ENCODE measurements at places on chromosomes 7 and 10.

DNA sequence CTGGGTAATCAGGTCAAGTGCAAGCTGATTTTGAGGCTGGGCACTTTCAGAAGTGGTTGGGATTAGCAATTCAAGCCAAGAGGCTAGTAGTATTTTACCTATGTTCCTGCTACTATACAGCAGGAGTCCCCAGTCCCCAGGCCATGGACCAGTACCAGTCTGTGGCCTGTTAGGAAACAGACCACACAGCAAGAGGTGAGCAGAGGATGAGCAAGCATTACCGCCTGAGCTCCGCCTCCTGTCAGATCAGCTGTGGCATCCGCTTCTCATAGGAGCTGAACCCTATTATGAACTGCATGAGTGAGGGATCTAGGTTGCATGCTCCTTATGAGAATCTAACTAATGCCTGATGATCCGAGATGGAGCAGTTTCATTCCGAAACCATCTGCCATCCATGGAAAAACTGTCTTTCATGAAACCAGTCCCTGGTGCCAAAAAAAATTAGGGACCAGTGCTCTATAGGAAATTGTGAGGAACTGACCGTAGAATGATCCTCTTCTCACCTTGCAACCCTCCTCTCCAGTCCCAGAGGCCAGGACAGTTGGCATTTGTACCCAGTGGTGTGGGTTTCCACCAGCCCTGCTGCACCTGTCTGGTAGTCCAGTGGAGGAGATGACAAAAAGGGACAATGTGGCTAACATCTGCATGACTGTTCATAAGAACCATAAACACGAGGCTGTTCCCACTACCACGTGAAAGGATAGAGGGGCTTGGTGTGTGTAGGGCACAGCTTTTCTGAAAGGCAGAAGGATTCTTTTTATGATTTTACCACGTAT is 172.5 kb downstream of the KIAA1217 start:
- no peak for DNase-seq

- no peak for DNase-seq
These were observed 25.8 kb upstream of the ADRB1 start for GRCh38 chr10:114017873-114018272.

DNA sequence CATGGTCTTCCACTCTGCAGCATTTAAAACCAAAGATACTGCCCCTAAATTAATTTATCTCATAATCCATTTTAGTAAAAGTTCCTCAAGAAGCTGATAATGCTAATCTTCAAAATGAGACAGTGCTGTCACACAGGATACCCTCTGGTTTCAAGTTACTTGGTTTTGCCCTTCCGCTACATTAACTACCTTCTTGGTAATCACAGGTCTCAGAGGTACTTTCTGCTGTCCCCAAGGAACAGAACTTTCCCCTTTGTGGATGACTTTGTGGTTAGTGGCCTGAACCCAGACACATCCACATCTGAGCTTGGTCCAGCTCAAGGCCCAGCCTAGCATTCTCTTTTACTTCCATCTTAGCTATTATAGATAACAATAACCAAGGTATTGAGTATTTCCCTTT is 88.8 kb upstream of the TMEM26 start:
- no peak for DNase-seq

DNA sequence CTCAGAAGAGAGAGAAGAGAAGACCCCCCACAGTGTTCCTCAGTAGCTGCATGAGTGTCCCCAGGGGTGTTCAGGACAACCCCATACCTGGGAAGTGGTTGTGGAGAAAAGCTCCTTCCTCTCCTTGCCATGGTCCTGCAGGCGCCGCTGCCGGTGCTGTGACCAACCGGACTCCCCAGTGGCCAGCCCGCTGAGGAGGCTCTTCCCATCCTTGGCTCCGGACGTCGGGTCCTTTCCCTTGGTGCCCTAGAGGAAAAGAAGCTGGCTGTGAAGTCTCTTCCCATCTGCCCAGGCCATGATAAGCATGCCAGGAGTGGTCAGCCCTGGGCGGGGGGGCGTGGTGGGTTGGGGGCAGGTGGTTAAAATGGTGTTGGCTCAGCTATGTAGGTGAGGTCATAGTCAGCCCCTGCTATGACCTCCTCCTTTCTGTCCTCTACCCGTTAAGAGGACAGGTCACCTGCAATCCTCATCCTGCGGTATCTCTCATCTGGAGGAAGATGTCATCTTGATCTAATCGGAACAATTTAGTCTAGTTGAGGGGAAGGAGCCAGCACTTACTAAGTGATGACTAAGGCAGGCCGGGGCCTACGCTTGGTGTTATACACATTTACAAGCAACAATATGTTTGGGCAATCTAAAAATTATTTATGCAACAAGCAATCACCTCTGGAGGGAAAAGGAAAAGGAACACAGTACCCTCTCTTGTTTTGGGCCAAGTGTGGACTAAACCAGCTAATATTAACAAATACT is 13.2 kb downstream of the WDR91 start:
- no peak for DNase-seq

GRCh38 chr10:105797234-105797890 is 1156.3 kb downstream of the SORCS3 start:
- no peak for DNase-seq

GRCh38 chr7:37684927-37685326 is 1.4 kb downstream of the GPR141 start:
- no peak for DNase-seq

DNA sequence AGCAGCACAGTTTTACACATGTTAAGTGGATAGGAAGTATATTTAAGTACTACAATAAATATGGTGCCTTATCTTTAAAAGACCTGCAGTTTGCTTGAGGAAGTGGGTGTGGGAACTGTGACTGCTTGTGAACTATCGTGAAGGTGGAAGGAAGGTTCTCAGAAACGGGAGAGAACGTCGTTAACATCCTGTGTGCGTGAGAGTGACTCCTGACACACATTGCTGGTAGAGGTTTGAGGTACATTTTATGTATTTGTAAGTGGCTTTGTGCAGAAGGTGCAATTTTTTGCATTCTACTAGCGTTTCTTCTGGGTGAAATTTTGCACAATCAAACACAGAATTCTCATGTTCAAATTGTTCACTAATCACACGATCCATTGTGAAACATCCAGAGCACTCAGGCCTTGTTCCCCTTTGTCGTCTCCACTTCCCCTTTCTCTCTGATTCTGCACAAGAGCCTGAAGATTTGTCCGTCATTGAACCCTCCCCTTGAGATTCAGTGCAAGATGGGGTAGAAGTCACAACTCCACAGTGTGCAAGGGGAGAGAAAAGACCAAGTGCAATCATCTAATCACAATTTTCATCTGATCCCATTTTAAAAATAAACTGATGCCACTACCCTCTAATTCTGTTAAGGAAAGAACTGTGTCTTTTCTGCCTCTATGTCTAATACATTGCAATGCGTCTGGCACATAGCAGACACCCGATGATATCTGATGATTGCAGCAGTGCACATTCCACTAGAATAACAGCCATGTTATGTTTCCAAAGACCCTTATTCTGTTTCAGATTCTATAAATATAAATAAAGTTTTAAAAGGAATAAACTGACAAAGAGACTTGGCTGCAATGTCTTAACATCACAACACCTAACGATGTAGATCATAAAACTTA is 279.9 kb downstream of the NEBL start:
- no peak for DNase-seq

Measured in activated CD8-positive, alpha-beta memory T cell treated with anti-CD3 and anti-CD28 coated beads, Interleukin-2, amount 50 U/mL, for 48 hours (primary cell).